Sigmoid colon (tissue), 7 donors: ENCODE measurements at places on chromosomes 2 and 18.

DNA sequence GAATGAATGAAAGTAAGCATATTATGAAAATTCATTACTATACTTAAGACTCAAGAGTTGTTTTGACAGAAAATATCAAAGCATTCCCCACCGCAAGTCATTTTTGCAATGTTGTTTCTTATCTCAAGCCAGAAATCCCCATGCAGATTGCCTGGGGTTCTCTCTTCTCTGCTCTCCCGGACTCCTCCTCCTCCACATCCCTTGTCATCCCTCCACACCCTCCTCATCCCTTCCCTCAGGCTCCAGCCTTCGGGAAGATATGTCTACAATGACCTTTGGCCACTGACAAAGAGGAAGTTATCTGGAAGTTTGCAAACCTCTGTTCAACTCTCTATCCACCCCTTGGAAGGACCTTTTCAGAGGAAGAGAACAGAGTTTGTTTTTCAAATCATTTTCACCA, 11.9 kb downstream of the TFCP2L1 start:
- DNase-seq, result peak; percentile 2

DNA sequence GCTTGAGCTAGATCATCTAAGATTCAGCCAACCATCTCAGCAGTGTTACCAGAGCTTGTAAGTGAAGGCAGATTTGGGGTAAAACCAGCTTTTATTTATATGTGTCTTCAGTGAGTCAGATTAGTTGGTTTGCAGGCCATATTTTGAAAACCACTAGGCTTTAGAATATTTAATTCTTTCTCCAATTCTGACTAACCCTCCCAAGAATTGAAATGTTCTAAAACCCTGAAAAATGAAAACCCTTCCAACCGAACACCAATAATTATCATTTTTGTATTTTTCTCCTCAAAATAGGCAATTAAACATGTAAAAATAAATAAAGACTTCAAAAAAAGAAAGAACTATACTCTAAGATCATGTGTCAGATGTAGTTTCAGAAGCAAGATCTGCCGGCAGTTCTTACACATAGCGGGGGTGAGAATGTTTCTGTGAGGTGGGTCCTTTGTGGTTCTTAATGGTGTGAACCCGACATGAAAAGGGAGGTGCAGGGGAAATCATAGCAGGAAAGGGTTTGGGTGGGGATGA, 14.2 kb downstream of the PLEK start:
- DNase-seq, result no peak

DNA sequence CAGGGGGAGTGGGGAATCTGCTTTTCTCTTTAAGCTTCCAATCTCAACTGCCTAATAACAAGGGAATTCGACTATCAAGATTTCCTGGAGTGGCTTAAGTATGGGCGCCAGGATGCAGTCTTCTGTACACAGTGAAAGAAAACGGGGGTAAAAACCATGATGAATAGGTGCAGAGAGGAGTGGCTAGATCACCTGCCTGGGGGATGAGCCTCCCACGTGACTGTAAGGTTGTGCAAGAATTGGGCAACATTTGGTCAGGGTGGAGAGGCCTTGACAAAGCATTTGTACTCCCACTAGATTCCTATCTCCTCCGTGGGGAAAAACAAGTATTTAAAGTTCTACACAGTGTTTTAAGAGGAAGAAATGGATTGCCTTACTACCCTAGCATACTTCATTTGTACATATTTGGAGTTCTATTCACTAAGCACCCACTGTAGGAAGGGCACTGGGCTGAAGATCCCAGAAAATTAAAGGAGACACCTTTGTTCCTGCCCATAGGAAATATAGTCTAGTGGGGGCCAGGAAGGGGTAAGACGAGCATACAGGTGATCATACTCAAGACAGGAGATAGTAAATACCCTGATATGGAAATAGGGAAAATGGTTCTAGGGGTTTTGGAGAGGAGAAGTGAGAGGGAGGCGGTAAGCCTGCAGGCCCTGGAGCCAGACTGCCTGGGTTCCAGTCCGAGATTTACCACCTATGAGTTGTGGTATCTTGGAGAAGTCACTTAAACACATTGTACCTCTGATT, 29.2 kb downstream of the EPAS1 start:
- no peak for DNase-seq

DNA sequence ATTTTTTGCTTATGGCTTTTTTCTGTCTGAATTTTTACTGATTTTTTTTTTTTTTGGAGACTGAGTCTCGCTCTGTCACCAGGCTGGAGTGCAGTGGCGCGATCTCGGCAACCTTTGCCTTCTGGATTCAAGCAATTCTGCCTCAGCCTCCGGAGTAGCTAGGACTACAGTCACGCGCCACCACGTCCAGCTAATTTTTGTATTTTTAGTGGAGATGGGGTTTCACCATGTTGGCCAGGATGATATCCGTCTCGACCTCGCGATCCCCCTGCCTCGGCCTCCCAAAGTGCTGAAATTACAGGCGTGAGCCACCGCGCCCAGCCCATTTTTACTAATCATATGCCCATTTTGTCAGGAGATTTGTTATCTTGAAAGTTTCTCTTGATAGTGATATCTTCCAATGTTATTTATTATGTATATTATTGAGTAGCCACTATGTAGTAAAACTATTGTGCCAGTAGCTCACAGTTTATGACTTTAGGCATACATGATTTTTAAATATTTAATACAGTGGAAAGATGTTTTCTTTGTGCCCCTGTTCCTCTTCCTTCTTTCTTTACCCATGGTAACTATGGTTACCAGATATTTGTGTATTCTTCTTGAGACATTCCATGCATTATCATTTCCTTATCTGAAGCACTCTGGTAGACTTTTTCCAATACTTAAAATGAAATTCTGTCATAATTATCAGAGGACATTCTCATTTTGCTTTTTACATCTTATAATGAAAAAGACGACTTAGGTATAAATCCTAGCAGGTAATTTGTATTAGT, 2.1 kb downstream of the HAT1 start:
- DNase-seq, result no peak

- DNase-seq, result no peak
Measured at GRCh38 chr2:134762508-134762907, 43.7 kb upstream of the TMEM163 start.

- DNase-seq, result no peak
Measured at GRCh38 chr2:73084971-73085370, 13.5 kb upstream of the SFXN5 start.
